Right cardiac atrium (tissue), 5 donors: ENCODE measurements at places on chromosomes 2 and 18.

DNA sequence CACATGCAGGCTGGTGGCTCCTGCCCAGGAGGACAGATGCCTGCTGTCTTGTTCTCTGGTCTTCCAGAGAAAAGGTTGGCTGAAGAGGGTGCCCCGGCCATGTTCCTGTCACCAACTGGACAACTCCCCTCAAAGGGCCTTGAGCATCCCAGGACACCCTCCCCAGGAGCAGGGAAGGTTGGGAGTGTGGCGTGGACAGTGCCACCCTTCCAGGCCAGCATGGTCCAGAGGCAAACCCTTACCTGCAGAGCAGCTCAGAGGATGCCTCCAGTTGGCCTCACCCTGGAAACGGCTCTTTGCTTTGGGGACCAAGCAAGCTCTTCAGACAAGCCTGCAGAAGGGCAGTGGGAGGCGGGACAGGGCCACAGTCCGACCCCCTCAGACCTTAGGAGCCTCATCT lies 4.9 kb upstream of the GPC1 start:
- peak; percentile 29 for DNase-seq

GRCh38 chr2:65658881-65659280 lies 226.5 kb upstream of the SPRED2 start:
- no peak for DNase-seq

GRCh38 chr2:210169516-210170195 lies 1.6 kb downstream of the KANSL1L start:
- no peak for DNase-seq

DNA sequence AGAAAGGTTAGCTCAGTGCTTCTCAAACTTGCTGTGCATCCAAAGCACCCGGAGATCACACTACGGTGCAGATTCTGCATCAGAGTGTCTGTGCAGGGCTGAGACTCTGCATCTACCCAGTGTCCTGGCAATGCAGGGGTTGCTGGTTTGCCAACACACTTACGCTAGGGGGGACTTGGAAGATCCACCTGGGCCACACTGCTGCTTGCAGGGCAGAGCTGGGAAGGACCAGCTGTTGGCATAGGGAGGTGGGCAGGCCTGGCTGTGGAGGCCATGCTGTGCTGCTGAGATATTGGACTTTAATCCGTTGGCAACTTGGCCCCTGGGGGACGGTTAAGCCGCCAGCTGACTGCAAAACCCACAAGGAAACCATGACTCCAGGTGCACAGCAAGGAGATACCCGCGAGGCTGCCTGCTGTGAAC lies 397.6 kb upstream of the HS6ST1 start:
- no peak for DNase-seq

DNA sequence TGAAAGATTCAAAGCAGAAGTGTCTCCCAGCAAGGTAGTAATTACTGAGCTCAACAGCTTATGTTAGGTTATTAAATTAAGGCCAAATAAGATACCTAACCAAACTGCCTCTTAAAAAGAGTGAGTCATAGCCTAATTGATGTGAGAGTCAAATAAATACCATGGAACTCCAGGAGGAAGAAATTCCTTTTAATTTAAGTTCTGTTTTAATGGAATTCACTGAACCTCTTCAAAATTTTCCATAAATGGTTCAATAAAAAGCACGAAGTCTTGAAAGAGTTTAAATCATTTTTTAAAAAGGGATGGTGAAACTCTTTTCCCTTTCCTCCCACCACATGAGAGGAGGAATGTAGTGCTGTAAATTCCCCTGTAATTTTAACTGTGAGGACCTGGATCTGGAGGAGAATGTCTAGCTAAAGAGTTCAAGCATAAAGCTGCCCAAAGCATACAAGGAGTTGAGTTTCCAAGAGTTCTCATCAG lies 180.8 kb upstream of the MMADHC start:
- no peak for DNase-seq

DNA sequence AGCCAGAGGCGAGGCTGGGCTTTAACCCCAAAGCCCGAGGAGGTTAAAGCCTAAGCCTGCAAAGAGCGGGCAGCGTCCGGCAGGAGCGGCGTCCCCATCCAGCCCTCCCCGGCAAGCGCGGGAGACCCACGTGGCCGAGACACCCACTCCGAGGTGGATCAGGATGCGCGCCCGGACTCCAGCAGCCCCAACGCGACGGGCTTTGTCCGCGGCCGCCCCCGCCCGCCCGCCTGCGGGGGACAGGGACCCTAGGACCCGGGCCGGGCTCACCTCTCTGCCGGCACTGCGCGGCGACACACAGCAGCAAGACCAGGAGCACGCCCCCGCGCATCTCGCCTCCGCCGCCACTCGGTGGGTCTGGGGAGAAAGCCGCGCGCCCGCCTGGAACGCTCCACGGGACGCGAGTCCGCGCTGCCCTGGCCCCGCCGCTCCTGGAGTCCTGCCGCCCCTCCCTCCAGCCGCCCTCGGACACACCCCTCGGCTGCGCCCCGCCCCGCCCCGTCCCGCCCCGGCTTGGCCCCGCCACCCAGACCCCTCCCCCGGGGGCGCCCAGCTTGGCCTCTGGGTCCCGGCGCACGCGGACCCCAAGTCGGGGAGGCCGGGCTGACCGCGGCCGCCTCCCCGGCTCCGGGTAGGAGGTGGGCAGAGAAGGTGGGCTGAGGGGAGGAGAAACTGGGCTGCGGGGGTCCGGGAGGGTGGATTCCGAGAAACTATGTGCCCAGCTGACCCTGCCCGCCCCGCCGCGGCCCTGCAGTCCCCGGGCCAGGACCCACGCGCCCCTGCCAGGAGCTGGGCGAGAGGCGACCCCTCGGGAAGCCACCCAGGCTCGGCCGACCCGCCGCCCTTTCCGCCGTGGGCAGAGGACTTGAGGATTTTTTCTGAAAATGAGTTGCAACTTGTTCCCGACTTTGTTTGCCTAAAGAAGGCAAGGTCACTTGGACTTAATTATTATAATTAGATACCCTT lies at the start of gene LAMA1:
TSS of gene LAMA1 (minus strand) at position 408 of the 966 bp plus-strand sequence. CDS start at position 331, 77 bp downstream.
- peak; percentile 55 for DNase-seq

DNA sequence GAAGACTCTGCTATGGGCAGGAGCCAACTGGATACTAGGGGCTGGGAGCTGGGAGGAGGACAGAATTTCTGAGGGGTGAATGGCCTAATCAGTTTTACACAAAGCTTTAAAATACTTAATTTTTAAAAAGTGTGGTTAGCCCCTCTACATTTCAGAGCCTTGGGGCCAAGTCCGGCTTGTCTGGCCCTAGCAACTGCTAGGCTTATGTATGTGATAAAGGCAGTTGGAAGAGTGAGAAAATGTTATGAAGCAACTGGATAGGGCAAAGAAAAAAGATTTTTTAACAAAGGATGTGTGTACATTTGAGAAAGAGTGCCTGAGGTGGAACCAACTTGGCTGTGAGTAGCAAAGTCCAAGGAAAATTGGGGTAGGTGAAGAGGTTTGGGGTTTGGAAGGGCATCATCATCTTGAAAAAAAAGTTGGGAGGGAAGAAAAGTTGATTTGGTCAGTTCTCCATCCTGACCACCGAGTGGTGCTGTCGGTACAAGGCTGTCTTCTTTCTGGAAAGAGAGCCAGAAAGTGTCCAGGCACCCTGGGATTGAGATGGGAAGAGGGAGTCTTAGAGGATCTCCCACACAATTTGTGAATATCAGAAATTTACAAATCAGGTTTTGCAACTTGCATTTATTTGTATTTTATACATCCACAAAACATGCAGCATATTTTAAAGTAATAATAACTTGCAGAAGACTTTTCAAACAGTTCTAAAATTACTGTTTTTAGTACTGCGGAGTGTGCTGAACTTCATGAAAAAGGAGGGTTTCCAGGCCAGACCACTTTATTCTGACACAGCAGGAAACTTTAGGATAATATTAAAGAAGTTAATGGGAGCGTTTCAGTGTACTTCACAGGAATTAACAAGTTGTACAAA lies 10.5 kb upstream of the CDK15 start:
- DNase-seq = no peak

DNA sequence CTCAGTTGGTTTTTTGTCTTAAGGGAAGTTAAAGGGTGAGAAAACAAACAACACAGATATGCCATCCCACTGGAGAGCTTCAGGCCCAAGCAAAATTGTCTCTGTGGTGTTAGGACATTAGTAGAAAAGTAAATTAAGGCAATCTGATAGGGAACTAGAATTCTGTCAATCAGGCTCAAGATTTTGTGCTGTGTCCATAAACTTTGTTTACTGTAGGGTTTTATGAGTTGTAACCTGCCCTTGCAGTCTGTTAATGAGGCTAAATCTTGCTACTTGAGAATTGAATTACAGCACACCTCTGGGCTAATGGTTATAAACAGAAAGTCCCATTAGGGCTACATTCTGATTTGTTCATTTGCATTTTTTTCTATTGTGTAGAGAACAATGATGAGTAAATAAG lies 78.0 kb upstream of the OTX1 start:
- DNase-seq = no peak

DNA sequence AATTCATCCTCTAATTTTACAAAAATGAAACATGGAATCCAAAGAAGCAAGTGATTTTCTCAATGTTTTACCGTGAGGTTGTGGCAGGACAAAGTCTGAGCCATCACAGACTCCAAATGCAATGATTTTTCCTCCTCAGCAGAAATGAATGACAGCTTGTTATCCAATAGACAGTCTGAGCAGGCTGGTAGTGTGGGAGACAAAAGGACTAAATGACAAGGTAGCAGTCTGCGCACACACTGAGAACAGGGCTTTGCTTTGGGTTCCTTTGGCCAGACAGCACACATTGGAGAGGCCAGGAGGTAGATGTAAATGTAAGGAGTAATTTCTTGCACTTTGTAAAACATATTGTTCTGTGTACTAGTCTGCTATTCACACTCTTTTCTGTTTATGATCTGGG lies 50.3 kb upstream of the RGPD4 start:
- DNase-seq = no peak

DNA sequence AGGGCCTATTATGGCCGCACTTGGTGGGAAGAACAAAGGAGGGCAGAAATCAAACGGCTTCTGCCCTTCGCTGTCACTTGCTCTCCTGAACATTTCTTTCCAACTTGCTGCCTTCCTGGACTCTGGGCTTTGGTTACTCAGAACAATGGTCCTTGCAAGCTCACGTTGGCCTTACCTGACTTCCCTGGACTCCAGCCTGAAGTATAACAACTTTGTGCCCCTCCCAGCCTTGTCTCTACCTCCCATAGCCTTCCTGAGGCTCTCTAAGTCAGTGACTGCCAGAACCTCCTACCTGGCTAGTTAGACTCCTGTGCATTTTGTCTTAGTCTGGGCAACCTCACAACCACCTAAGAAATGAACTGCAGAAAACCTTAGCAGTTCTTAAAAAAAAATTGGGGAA lies 30.2 kb upstream of the ITPRID2 start:
- no peak for DNase-seq

- no peak for DNase-seq
Observed at GRCh38 chr2:186919296-186919695, 70.3 kb upstream of the ZSWIM2 start.

GRCh38 chr2:180662521-180662920 lies 317.9 kb upstream of the UBE2E3 start:
- DNase-seq = no peak

GRCh38 chr2:19874726-19875125 lies 27.1 kb downstream of the TTC32 start:
- no peak for DNase-seq

- DNase-seq = no peak
Observed at GRCh38 chr2:72386288-72386687, 238.6 kb upstream of the CYP26B1 start.

DNA sequence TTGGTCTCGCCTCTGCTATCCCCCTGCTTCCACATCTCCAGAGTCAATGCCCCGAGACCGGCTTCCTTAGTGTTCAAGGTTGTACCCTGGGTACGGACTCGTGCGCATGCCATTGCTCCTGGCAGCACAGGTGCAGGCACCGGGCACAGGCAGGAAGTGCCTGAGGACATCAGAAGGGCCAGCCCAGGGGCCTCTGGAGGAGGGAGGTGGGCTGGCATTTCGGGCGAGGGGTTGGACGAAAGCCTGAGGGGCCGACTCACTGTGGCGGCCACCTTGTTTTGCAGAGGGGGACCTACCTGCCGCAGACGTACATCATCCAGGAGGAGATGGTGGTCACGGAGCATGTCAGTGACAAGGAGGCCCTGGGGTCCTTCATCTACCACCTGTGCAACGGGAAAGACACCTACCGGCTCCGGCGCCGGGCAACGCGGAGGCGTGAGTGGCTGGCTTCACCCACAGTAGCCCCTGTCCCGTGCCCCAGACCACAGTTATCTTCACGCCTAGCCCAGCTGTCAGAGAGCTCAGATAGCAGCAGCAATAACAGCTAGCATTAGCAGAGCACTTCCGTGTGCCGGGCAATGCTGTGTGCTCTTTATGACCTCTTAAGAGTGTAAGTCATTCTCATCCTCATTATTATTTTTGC lies 12.5 kb downstream of the ITM2C start:
- peak; percentile 57 for DNase-seq

- no peak for DNase-seq
Observed at GRCh38 chr2:22995576-22995975, 389.4 kb upstream of the KLHL29 start.

DNA sequence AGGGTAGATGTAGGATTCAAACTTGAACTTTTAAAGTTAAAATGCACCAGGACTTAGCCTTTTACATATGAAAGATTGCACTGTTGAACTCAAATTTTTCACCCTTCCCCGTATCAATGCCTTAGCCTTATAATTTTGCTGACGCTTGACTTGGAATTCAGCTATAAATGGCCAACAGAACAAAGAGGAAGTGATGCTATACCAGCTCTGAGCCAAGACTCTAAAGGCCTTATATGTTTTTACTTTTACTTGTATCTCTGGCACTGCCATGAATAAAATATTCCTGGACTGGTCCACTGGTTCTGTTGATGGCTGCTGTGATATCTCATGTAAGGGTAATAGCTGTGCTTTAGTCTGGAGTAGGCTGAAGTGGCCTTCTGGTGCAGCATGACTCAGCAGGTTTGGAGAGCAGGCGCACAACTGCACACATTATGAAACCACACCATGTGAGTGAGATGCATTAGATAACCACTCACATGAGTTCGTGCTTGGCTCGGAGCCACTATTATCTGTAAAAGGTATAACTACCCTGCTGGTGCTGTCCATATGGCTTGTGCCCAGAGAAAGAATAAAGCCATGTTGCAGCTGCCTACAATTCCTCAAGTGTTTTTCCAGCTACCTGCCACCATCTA lies 8.4 kb upstream of the IER3IP1 start:
- no peak for DNase-seq

DNA sequence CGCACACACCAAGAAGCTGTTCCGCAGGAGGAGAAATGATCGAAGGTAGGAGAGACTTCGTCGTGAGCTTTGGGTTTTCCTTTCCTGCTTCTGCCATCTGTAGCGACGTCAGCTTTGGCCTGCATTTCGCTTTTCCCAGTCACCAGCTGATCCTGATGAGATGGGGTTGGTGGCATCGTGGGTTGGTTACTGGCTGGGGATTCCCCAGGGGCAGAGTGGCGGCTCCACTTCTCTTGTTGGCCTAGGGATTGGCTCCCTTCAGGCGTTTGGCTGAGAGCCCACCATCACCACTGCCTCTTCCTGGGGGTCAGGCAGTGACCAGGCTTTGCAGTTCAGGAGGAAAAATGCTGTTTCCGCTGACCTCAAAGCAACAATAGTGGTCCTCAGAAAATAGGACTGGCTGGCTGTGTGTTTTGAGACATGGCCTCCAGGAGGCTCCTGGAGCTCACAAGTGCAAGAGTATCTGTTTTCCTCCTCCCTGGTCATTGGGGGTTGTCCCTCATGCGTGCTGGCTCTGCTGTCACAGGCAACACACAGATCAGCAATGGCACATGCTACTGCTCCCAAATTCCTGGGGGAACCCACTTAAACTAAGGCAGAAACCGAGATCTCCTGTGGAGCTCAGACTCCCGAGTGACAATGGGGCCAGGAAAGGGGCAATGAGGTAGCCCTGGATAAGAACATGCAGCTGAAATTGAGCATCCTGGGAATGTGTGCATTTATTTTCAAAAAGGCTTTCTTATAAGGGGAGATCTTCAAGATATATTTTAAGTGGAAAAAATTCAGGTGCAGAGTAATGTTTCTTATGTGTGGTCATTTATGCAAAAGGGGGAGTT lies 173.0 kb downstream of the CTIF start:
- DNase-seq = peak; percentile 83

GRCh38 chr2:147588191-147588590 lies 256.6 kb upstream of the ACVR2A start:
- no peak for DNase-seq
